H1 (cell line): ENCODE measurements at places on chromosomes 13 and 19. TPM values are rescaled to one million over a fixed set of nuclear protein-coding genes. Genes with fewer than 3 reads are reported as not detected.
A peak's percentile ranks its signal among the peaks of the same experiment; 100 is the strongest.

LRRC25 gene
- total RNA-seq: 0.20 and 0.23 TPM in 2 replicates

SIAH3 gene
- total RNA-seq: 0.08 and 0.15 TPM in 2 replicates

KCNK6 gene
- total RNA-seq: 13.3 and 14.1 TPM in 2 replicates

NR1H2 gene
- total RNA-seq: 40.3 and 41.4 TPM in 2 replicates

DNA sequence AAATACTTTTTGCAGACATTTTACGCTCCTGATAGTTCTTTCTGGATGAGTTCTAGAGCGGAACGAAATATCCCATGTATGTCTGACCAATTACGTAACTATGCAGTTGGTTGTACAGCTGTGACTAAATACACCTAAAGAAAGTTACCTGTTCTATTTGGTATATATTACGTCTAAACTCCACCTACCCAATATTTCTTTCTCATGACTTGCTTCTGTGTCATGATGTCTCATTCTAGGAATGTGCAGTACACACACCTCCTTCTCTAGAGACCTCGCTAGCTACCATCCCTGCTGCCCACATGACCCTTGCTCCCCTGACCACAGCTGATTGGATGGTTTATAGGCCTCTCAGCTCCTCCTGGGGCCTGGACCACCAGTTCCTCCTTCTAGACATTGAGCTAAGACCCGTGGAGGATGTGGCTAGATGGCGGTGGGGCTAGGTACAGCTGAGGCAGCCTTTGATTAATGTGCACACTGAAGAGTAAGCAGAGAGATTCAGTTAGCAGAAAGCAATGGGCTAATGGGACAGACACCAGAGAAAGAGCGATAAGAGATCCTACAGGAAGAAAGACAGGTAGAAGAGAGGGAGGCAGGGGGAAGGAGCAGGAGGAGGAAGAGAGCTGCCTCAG, 422.1 kb downstream of the COG6 start:
- DNase-seq: no peak

DNA sequence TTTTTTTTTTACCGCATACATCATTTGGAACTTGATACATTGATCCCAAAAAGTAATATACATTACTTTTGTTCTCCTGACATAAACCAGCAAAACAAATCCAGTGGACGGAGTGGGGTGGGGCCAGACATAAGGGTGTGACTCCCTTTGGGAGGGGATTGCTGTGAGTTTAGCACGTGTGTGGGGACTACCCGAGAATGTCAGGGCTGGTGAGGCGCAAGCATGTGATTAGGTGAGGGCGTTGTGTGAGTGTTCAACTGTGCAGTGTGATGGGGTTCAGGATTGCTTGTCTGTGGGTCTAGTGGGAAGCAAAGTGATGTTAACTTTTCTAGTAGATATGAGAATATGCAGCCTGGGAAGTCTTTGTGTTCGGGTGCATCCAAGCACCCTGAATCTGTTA, 468.0 kb downstream of the TSHZ3 start:
- DNase-seq: no peak

- no peak for DNase-seq
These were observed 443.4 kb downstream of the TBC1D4 start for GRCh38 chr13:75038393-75039113.

GRCh38 chr19:4238831-4239230, 8.0 kb upstream of the YJU2 start:
- no peak for DNase-seq

- DNase-seq: no peak
These were observed 34.7 kb downstream of the BRD4 start for GRCh38 chr19:15297416-15298224.

- no peak for DNase-seq
These were observed 55.7 kb downstream of the DACH1 start for GRCh38 chr13:71811344-71811743.

DNA sequence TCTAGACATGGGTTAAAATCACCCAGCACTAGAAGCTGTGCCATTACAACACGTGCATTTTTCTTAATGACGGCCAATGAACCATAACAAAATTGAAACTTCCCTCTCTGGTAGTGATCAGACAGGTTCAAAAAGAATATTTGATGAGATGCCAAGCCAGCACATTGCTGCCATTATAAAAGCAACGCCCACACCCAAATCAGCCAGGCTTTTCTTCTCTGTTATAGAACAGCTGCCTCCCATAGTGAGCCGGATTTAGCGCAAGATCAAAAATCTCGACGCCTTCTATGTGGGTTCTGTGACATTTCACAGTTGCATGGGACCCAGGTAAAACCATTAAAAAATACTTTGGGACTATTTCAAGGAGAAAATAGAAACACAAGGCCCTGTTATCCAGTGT, 1158.0 kb downstream of the EFNB2 start:
- DNase-seq: no peak

DNA sequence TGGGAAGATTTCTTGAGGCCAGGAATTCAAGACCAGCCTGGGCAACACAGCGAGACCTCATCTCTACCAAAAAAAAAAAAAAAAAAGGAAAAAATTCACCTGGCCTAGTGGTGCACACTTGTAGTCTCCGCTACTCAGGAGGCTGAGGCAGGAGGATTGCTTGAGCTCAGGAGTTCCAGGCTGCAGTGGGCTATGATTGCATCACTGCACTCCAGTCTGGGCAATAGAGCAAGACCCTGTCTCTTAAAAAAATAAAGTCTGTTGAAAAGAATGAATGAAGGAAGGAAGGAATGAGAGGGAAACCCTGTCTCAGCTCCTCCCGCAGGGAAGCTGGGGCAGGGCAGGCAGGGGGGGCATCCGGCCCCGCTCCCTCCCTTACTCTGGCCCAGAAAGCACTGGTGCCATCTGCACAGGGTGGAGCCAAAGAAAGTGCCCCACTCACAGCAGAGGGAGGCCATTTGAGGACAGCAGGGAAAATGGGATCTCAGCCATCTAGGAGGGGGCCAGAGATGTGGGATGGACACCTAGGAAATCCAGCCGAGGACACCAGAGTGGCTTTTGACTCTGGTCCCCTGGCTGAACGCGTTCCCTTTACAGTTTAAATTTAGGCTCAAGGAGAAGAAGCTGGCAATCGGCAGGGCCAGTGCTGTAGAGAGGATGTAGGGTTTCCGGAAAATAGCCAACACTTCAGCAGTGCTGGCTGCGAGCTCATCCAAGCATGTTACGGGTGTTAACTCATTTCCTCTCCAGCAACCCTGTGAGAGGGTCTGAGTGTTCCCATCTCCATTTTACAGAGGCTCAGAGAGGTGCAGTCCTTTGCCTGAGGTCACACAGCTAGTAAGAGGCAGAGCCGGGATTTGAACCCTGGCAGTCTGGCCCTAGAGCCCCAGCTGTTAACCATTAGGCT, 3.6 kb upstream of the HPN start:
- no peak for DNase-seq

GRCh38 chr13:46492946-46493345, 60.0 kb upstream of the LRCH1 start:
- no peak for DNase-seq

DNA sequence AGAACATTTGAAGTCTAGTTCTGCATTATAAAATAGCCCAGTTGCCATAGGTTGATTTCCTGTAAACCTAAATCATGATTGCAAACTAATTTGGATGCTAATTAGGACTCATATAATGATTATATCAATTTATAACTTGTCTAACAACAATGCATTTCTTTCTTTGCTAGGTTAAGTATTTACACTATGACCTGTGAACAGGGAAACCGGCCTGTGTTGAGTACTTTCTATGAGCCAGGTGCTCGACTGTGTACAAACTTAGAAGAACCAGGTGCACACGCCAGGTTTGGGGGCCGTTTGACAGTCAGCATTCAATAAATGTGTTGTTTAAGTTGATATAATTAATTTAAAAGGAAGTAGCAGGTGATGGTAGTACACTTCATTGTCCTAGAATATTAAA, 203.1 kb downstream of the TM9SF2 start:
- no peak for DNase-seq

- DNase-seq: peak; percentile 86
These were observed 1.4 kb upstream of the CCDC97 start for GRCh38 chr19:41308450-41309179.

GRCh38 chr13:30685987-30686386, 49.4 kb upstream of the ALOX5AP start:
- no peak for DNase-seq

GRCh38 chr19:16902545-16902944, 13.7 kb downstream of the F2RL3 start:
- no peak for DNase-seq
